ENCODE measurements at places on chromosomes 7 and 10.

- DNase-seq = no peak
Measured at GRCh38 chr7:158296798-158297104, 290.9 kb downstream of the PTPRN2 start.

- no peak for DNase-seq
Measured at GRCh38 chr10:124285587-124286527, 132.9 kb downstream of the OAT start.

DNA sequence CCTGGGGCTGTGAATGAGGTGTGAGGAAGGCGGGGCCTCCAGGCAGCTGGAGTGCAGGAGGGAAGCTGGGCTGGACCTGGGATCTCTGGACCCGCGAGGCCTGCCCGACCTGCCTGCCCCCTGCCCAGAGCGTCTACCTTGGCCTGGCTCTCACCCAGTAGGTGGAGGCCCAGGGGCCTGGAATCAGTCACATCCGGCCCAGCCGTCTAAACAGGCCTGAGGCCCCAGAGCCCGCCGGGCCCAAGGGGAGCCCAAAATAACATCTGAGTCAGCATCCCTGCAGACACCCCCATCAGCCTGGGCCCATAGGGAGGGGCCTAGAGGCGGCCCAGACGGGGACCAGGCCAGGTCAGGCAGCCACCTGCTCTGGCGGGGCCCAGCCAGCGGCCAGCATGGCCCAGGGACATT, 15.1 kb upstream of the ELN start:
- DNase-seq = no peak

GRCh38 chr10:90862908-90863514, 5.2 kb upstream of the HTR7 start:
- no peak for DNase-seq

GRCh38 chr10:110504111-110504735, 6.5 kb downstream of the DUSP5 start:
- DNase-seq = no peak

- DNase-seq = no peak
Measured at GRCh38 chr10:49398986-49399385, 3.1 kb upstream of the DRGX start.
